ENCODE measurements at places on chromosomes 11 and 22.

- DNase-seq = no peak
Measured at GRCh38 chr11:77510095-77510494, 36.2 kb upstream of the PAK1 start.

- DNase-seq = no peak
Measured at GRCh38 chr11:30919389-30920152, 333.4 kb upstream of the MPPED2 start.

GRCh38 chr22:37822079-37822833, 926 bp upstream of the GALR3 start:
- DNase-seq = no peak

GRCh38 chr11:113613619-113614018, 92.5 kb downstream of the TMPRSS5 start:
- no peak for DNase-seq

DNA sequence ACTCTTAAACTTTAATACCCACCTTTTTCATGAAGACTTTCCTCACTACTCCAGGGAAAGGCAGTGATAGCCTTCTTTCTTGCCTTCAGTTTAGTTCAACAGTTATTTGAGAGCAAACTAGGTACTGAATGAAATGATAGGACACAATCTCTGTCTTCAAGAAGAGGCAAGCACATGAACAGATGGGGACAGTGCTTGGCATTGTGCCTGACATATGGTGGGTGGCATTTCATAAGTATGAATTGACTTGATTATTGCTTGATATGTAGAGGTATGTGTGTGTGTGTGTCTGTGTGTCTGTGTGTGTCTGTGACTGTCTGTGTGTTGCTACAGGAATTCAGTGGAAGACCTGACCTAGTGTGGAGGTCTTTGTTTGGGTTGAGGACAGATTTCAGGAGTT, 504.1 kb downstream of the NELL1 start:
- no peak for DNase-seq

GRCh38 chr11:11976481-11977127, 31.8 kb downstream of the DKK3 start:
- DNase-seq = no peak

- DNase-seq = no peak
Measured at GRCh38 chr11:111694851-111695250, 71.3 kb downstream of the PPP2R1B start.

GRCh38 chr11:20059587-20060021, 100.7 kb downstream of the DBX1 start:
- DNase-seq = no peak

DNA sequence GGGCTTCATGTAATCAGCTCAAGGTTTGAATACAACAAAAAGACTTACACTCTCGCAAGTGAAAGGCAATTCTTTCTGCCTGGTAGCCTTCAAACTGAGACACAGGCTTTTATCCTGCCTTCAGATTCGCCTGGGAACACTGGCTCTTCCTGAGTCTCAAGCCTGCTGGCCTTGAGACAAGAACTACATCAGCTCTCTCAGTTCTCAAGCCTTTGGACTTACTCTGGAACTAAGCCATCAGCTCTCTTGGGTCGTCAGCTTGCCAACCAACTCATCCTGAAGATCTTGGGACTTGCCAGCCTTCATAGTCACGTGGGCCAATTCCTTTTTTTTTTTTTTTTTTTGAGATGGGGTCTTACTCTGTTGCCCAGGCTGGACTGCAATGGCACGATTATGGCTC, 35.7 kb upstream of the LRRC10B start:
- DNase-seq = no peak

DNA sequence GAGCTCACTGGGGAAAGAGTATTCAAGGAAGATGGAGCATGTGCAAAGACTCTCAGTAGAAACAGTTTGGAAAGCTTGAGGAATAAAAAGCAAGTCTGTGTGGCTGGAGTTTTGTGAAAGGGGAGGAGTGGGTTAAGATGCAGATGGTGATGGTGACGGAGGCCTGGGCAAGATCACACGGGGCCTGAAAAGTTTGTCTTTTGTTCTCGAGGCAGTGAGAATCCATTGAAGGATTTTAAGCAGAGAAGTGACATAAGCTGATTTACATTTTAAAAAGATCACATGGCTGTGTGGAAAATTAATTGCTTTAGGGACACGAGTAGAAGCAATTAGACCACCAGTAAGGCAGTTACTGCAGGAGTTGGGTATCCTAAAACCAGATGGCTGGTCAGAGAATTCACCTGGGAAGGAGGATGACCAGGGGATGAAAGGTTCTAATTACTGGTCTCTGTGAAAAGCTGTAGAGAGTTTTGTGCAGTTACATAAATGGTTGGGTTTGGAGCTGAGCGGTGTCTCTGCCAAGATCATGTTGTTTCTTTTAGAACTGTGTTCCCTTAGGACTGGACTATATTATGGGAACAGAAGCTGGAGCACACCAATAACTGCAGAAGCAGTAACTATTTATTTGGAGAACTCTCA, 7.1 kb downstream of the RRP8 start:
- DNase-seq = no peak

GRCh38 chr11:31096191-31096805, 273.2 kb downstream of the DCDC1 start:
- DNase-seq = no peak

DNA sequence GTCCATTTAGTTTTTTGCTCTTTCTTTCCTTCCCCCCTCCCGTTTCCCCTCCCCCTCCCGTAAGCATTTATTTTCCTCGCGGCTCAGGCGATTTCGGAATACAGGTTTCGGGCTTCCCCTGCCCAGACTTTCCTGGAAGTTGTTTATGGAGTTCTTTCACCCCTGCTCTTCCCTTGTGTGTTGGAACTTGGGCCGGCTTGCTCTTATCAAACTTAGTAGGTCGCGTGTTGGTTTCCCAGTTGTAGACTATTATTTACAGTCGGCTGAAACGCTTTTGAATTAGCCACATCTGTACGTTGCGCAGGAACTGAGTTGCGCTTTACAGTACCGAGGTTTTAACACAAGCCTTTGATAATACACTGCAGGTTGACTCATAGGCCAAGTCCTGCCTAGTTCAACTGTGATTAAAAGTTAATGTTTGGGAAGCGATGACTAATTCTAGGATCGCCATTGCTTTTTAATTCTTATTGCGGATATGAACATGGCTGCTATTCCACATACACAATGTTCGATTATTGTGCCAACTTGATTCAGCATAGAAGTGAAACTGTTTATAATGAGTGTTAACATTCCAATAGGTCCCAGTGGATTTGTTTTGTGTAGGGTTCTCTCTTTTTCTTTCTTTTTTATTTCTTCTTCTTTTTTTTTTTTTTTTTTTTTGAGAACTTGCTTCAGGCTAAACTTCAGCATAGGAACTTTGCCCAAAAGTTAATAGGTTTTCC, 1.7 kb downstream of the YAP1 start:
- no peak for DNase-seq
